ENCODE measurements at places on chromosomes 12 and 14. TPM values are rescaled to one million over a fixed set of nuclear protein-coding genes. Genes with fewer than 3 reads are reported as not detected.

PRIMA1 gene
- 0.24 TPM for polyA plus RNA-seq

BDKRB1 gene
- 16.9 TPM for polyA plus RNA-seq

DNA sequence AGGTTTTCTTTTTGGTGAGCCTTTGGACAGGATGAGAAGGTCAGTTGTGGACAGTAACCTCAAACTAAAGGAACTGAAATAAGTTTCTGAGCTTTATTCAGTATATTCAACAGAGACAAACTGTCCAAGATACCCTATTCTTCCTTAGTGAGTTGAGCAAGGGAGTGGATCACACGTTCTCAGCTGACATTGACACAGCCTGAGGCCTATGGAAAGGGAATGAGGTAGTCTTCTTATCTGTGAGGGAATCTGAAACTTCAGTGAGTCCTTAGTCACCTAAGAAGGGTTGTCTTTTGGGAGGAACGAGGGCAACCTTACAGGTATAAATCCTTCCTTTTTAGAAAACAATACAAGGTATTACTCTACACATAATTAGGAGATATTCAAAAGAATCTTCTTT, 5.0 kb upstream of the NUBPL start:
- no peak for DNase-seq

TAMALIN gene
- polyA plus RNA-seq: 2.4 TPM

DNA sequence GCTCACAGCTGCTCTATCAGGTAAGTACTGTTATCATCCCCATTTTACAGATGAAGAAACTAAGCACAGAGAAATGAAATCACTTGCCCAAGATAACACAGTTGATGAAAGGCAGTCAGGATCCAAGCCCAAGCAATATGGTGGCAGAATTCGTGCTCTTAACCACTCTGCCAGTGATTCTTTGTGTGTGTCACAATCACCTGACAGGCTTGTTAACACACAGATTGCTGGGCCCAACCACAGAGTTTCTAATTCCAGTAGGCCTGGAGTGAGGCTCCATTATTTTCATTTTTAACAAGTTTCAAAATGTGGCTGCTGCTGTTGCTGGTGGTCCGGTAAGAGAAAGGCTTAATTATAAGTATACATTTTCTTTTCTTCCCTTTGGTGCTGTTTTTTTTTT, 134.2 kb downstream of the TGFB3 start:
- DNase-seq: no peak

- DNase-seq: no peak
Observed at GRCh38 chr12:22228022-22228875, 106.3 kb downstream of the ST8SIA1 start.

Data from SK-N-SH (cell line).